ENCODE measurements at places on chromosomes 13 and 19.

- DNase-seq, result no peak
These were observed 14.0 kb downstream of the FRY start for GRCh38 chr13:32045537-32045936.

GRCh38 chr13:91278888-91279287, 68.6 kb upstream of the MIR17HG start:
- DNase-seq, result no peak

DNA sequence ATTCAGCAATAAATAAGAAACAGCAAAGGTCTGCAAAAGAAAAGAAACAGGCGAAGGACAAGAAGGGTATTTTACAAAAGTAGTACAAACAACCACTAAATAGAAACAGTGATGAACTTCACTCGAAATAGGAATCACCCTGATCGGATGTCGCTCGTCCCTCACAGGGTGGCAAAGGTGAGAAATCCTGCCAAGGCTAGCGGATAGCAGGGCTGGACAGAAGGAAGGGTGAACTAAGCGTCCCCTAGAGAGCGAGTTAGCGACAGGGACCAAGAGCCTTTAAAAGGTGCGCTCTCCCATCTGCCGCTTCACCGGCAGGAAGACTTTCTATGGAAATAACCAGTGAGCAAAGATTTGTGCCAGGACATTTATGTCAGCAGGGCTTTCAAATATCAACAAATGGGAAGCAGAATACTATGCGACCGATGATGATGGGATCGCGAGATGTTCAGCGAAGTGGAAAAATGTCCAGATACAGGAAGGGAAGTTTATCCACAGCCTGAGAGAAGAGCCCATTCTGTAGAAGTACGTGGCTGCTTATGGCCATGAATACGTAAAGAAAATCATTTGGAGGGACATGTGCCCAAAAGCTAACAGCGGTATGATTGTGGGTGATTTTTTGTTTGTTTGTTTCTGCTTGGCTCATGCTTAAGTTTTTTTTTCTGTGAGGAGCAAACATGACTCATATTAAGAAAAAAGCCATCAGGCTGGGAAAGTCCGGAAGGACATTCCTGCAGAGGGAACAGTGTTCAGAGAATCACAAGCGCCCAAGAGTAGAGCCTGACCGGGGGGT, 18.9 kb downstream of the ELAVL1 start:
- DNase-seq, result no peak

- no peak for DNase-seq
These were observed 964 bp downstream of the KHSRP start for GRCh38 chr19:6423499-6424194.

DNA sequence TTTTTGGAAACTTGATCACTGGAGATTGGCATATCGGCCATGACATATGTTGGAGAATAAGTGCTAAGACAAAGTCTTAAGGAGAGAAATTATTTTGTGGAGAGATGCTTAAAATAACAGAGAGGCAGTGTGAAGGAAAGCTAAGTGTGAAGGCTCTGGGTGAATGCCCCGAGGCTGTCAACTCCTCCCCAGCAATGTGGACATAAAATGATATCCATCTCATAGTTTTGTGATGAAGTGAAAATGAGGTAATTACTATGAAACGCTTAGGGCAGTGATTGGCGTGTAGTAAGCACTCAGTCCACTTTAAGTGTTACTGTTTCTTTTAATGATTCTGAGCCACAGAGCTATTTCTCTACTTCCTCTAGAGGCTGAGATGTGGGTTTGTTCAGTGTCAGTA, 195.8 kb upstream of the KLF12 start:
- DNase-seq, result no peak

- no peak for DNase-seq
These were observed 65.2 kb downstream of the DPRX start for GRCh38 chr19:53696951-53697350.
